ENCODE measurements at places on chromosomes 13 and 19.

GRCh38 chr19:31296741-31297390 lies 52.4 kb downstream of the TSHZ3 start:
- DNase-seq, result no peak

DNA sequence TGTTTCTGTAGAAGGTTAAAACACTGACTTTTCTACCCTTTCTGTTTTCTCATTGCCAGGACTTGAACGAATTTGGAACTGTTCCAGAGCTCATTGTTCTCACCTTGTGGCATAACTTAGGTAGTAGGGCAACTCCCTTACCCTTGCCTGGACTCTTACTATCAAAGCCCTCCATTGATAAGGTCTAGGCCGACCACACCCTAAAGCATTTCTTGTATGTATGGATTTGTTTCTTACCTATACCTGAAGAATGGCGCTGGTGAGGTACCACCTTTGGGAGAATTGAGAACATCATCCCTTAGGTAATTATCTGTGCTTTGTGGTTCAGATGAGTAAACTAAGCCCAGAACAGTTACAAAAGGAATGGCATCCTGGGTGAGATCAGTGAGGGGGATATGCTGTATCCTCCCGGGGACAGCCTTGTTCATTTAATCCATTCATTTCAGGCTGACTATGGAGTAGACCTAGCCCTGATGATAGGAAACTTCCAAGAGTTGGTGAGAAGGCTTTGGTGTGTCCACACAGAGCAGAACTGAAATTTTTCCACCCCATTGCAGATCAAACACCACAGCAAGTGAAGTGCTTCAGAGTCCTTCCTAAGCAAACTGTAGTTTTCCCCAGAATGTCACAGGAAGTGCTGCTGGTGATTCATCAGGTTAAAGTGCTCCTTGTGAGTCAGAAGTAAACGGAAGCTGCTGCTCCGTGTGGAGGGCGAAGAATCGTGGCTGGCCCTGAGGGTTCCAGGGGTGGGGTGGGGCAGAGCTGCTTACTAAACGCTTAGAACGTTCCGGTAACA lies 113.0 kb downstream of the TEX26 start:
- DNase-seq, result peak; percentile 84

- no peak for DNase-seq
Observed at GRCh38 chr13:108439556-108439955, 170.0 kb downstream of the TNFSF13B start.

DNA sequence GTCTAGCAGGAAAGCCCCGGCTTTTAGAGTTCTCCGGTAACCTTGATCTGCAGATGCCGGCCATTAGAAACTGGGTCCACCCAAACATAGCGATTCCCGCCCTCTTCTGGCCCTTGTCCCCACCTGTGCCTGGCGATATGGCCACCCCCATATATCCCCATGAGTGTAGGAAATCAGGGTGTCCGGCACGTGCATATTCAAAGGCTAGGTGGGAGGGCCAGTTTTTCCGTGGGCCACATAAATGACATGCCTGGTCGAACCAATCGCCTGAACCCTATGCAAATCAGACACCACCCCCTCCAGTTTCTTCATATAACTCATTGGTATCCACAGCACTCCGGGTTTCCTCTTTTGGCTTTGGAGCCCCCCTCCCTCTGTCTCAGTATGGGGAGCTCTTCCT lies 37.4 kb downstream of the ERICH4 start:
- DNase-seq, result no peak

DNA sequence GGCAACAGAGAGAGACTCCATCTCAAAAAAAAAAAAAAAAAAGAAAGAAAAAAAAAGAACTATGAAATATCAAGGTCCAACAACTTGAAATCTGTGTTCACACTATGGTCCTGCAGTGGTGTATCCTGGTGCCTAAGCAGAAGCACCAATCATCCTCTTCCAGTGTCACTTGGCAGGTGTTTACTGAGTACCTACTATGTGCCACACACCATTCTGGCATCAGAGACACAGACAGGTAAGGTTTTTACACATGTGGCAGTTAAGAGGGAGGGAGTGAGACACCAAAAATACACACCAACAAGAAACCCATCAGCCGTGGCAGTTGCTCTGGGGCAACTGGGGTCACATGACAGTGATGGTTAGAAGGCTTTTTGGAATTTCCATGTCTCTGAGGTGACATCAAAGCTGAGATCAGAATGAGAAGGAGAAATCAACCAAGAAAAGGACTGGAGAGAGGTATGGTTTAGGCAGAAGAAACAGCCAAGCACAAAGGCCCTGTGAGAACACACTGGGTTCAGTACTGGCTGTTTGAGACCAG lies 17.6 kb downstream of the PBX4 start:
- DNase-seq, result no peak

- DNase-seq, result no peak
Observed at GRCh38 chr19:38062959-38063761, 156.2 kb downstream of the SIPA1L3 start.

DNA sequence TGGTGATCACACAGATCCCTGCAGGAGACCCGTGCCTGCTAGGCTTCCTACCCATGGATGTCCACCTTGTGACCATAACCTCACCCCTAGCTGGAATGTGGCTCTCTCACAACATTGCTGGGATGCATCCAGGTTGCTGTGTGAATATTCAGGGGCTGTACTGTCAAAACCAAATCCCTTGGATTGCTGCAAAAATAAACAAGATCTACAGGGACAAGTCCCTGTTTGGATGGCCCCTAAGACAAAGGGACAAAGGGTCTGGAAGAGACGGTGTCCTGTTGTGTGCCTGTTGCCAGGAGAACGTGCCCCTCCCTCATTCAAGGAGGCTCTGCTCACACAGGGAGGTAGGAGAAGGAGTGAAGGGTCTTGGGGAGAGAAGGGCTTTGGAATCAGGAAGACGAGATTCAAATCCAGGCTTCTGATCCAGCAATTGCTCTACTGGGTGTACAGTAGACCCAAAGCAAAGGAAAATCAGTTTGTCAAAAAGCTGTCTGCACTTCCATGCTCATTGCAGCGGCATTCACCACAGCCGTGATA lies 89.2 kb upstream of the WASF3 start:
- DNase-seq, result no peak

GRCh38 chr13:94009701-94010100 lies 469.8 kb downstream of the DCT start:
- no peak for DNase-seq

- no peak for DNase-seq
Observed at GRCh38 chr13:103487841-103488240, 421.6 kb upstream of the SLC10A2 start.

DNA sequence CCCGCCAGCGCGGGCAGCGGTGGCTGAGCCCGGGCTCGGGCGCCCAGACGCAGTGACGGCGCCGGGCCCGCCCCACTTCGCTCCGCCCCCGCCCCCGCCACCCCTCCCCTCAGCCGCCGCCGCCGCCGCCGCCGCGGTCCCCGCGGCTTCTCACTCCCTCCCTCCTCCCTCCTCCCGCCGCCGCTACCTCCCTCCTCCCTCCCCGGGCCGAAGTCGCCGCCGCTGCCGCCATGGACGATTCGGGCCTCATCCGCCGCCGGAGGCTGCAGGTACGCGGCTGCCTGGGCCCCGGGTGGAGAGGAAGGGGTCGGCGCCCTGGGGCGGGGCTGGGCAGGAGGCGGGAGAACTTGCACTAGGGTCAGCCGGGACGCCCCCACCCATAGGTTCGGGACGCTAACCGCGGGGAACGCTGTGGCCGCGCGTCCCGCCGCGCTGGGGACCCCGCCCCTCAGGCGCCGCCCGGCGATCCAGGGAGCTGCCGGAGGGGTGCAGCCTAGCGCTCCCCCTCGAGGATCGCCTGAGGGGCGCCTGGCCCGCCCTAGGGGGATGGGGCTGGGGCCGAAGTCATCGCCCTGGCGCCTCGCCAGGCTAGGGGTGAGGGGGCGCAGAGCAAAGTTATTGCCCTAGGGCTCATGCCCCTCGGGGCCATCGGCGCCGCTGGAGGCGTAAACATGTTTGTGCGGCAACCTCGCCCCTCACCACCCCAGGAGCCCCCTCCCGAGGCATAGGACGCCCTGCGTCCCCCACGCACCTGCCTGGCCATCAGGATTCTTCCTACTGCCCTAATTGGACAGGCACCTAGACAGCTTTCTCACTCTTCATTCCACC lies 427 bp downstream of the RTBDN start:
- peak; percentile 20 for DNase-seq

DNA sequence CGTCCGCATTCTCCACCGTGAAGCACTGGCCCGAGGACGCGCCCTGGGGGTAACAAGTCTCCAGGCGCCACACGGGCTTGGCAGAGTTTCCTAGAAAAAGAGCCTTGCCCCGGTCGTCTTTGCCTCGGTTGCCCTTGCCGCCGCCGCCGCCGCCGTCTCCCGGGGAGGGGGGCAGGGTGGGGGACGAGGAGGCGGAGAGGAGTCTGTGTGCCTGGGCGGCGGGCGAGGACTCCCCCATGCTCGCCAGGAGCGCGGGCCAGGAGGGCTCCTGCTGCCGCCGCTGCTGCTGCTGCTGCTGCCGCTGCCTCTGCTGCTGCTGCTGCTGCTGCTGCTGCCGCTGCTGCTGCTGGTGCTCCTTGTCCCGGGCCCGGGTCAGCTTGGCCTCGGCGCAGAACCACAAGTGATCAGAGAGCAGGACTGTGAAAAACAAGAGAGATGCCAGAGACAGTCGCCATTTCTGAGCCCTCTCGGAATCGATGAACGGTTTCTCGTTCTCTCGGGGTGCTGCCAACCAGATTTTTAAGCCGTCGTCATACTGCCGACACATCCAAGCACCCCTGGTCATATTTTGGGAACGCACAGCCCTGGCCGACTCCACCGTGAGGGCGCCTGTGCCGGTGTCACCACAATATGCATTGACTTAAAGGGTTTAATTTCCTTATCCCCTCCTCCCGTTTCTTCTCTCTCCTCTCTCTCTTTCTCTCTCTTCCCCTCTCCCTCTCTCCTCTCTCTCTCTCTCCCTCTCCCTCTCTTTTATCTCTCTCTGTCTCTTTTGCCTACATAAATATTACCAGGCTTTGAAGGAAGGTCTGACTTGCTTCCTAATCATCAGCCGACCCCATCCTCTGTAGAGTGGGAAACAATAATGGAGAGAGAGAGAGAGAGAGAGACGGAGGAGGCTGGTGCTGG lies 349.1 kb downstream of the LIG4 start:
- no peak for DNase-seq

Measured in NCI-H460 (cell line).